ENCODE measurements at places on chromosomes 12 and 14. TPM values are rescaled to one million over a fixed set of nuclear protein-coding genes. Genes with fewer than 3 reads are reported as not detected.

DNA sequence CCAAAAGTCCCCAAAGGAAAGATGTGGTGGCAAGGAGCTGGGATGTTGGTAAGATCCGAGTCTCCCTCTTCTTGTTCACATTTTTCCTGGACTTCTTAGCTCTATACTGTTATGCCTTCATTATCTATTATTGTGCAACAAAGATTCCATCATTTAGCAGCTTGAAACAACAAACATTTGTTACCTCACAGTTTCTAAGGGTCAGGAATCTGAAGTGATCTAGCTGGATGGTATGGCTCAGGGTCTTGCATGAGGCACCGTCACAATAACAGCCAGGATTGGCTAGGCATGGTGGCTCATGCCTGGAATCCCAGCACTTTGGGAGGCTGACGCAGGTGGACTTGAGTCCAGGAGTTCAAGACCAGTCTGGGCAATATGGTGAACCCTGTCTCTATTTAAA lies 51.1 kb upstream of the KRAS start:
- no peak for DNase-seq

- peak; percentile 21 for DNase-seq
These were observed 25.0 kb downstream of the OTUB2 start for GRCh38 chr14:94051115-94051514.

Gene TMCC3
- 6.5 TPM for total RNA-seq

Gene TSPAN11
- not detected for total RNA-seq

Gene RNFT2
- 15.8 TPM for total RNA-seq

Gene KRT83
- 0.33 TPM for total RNA-seq

Data from PC-3 (cell line).